Brain pericyte (primary cell): ENCODE measurements at places on chromosomes 5 and 9.

DNA sequence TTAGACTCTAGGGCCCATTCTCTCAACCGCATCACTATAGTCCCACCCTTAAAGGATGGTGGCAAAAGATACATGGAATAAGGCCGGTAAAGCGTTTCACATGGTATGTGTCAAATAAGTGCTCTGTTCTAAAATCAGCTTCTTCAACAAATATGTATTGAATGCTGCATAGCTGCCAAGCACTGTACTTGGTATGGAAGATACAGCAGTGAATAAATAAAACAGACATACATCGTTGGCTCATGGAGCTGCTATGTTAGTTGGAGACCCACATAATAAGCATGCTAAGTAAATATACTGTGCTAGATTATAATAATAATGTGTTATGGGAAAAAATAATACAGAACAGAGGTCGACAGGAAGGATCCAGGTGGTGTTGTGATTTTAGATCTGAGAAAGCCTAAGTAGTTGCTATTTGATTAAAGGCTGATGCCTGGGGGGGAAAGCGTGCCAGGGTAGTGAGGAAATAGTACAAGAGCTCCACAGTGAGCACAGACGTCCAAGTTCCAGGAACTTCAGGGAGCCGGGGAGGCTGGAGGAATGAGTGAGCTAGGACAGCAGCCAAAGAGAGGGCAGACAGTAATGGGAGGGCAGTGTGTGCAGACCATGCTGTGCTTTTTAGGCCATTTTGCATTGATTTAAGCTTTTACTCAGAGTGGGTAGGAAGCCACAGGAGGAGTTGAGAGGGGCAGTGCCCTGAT is 93.7 kb downstream of the JAKMIP2 start:
- no peak for DNase-seq

DNA sequence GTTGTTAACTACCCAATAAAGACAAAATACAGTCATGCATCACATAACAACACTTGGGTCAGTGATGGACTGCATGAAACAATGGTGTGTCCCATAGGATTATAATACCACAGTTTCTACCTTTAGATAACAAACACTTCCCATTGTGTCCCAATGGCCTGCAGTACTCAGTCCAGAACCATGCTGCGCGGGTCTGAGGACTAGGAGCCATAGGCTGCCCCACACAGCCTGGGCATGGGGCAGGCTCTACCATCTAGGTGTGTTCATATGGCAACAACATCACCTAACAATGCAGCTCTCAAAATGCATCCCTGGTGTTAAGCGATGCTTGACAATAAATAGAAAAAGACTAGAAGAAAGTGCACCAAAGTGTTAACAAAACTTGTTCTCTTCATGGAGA is 6.8 kb downstream of the IPPK start:
- no peak for DNase-seq

GRCh38 chr9:10148796-10149195 is 464.0 kb downstream of the PTPRD start:
- no peak for DNase-seq

- DNase-seq, result no peak
These were observed 10.7 kb downstream of the IQGAP2 start for GRCh38 chr5:76413746-76414145.

- DNase-seq, result no peak
These were observed 184.1 kb upstream of the ADRA1B start for GRCh38 chr5:159732220-159732619.

GRCh38 chr5:167565189-167565954 is 726.1 kb upstream of the WWC1 start:
- DNase-seq, result no peak

DNA sequence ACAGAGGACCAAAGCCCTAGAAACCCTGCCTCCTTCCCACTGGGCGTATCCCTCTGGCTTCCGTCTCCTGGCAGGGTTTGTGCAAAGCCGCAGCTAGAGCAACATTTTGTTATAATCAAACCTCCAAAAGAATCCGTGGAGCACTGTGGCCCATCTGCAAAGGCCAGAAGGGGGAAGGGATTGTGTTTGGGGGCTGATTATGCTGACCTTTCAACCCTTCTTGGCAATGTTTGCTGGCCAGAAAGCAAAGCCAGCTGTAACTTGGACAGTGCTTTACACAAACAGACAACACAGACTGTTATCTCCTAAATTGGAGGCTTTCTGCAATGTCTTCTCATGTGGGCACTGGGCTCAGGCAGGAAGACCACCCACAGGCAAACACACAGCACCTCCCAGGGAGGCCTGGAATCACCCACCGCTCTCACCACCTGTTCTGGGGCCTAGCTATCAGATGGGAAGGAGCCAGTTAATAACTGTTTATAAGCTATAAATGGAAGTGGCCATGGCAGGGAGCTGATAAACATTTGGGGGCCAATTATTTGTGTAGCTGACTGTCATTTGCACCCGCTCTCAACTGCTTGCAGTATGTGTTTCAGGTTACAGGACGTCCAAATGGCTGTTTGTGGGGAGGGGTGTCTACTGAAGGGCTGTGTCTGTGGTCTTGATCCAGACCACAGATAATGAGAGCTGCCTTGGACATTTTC is 121.6 kb upstream of the ERCC6L2 start:
- DNase-seq, result no peak

DNA sequence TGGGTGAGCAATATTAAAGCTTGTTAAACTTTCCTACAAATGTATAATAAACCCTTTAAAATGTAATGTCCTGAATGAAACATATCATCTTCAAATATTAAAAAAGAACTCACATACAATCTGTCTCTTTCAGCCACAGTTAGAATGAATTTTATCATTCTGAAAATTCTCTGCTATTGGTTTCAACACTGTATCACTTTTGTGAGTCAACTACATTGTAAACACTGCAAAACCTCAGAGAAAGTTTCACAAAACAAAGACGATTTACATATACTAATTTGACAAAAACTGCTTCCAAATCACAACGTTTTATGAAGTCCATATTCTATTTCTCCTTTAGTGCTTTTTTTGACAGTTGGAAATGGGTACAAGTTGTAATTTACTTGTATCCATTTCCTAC is 1032.0 kb upstream of the DMAC1 start:
- DNase-seq, result no peak

GRCh38 chr5:131436081-131436480 is 172.2 kb downstream of the CDC42SE2 start:
- DNase-seq, result no peak

- DNase-seq, result peak; percentile 78
These were observed 15.9 kb downstream of the ENG start for GRCh38 chr9:127838375-127839078.

DNA sequence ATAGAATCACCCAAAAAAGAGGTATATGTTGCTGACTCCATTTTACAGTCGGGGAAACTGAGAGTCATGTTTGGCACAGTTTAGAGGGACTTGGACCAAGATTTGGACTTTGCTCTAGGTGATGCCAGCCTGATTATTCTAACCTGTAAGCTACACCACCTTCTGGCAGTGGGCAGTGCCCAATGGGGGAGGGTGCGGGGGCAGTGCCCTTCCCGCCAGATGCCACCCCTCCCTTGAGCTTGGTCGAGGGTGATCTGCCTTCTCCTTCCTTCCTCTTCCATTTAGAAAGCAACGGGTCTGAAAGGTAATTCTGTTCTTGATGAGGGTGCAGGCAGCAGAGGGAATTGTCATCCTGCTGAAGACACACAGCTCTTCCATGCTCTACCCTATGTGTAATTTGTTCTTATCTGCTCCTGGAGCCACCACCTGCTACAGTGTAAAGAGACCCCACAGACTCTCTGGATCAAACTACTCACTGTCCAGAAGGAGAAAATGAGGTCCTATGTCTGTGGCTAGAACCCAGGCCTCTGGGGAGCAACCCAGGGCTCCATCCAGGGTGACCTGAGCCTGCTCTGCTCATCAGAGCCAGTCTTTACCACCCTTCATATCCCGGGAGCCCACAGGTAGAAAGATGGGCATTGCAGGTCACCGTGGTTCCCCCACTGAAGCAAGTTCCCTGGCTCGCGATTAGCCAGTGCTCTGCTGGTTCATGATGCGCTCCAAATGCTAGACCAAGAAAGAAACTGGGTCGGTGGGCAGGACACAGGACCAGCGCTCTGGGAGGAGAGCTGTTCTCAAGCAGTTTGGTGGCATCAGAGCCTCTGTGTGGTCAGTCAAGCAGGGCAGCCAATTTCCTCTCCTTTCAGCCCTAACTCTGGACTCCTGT is 156.2 kb downstream of the RGS3 start:
- DNase-seq, result no peak

DNA sequence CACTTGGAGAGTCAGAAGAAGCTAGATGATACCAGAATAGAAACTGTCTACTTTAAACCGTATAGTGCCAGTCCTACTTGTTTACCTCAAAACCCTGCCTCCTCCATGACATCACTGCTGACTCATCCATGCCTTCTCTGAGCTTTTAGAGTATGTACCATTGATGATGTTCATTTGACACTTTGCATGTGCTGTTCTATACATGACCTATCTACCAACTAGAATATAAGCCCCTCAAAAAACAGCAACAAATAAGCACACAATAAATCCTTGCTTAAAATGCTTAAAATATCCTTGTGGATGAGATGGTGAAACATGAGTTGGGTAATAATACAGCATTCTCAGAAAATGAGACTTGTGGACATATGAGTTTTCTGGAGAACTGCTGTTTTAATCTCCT is 2.6 kb downstream of the CTNNAL1 start:
- DNase-seq, result peak; percentile 53

DNA sequence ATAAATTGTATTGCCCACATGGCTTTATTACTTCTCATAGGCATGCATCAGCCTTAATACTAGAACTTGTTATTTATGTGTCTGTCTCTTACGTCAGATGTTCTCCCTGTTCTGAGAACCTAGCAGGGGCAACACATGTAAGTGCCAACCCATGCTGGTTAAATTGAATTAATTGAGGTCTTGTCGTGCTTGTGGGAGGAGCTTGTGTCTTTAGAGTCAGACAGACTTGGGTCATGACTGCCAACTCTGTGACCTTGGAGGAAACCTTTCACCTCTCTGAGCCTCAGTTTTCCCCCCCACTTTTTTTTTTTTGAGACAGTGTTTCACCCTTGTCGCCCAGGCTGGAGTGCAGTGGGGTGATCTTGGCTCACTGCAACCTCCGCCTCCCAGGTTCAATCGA is 2.2 kb upstream of the MEGF9 start:
- no peak for DNase-seq

GRCh38 chr5:72280581-72281069 is 39.4 kb downstream of the MRPS27 start:
- DNase-seq, result no peak

- no peak for DNase-seq
These were observed 364.2 kb upstream of the PDE4D start for GRCh38 chr5:60257596-60258271.

DNA sequence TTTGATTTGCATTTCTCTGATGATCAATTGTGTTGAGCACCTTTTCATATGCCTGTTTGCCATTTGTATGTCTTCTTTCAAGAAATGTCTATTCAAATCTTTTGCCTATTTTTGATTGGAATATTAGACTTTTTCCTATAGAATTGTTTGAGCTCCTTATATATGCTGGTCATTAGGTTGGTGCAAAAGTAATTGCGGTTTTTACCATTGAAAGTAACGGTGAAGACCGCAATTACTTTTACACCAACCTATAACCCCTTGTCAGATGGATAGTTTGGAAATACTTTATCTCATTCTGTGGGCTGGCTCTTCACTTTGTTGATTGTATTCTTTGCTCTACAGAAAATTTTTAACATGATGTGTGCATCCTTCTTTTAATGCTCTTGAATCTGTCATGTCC is 113.2 kb upstream of the PRRC1 start:
- no peak for DNase-seq
